BJ (cell line): ENCODE measurements at places on chromosomes 6 and 20.

- DNase-seq = no peak
These were observed 148.3 kb downstream of the GPX5 start for GRCh38 chr6:28673787-28674671.

GRCh38 chr20:12171923-12172524, 254.3 kb downstream of the BTBD3 start:
- no peak for DNase-seq

DNA sequence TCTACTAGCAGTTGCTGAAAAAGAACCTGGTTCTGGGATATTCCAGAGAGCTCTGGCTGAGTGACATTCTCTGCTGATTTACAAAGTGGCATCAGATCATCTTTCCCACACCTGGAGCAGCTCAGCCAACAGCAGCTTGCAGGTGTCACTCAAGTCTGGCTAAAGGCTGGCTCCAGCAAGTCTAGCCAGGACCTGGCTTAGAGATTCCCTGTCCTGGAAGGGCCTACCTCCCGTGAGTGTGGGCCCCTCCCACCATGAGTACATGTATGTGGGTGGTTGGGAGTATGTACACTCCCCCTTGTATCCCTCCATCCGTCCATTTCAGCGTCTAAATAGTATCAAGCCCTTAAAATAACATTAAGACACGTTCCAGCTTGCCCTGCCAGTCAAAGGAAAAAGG, 539.3 kb upstream of the ID4 start:
- no peak for DNase-seq

- DNase-seq = no peak
These were observed 338.2 kb upstream of the ZFP64 start for GRCh38 chr20:52529826-52530225.

GRCh38 chr6:166744223-166745134, 117.4 kb upstream of the RPS6KA2 start:
- no peak for DNase-seq

DNA sequence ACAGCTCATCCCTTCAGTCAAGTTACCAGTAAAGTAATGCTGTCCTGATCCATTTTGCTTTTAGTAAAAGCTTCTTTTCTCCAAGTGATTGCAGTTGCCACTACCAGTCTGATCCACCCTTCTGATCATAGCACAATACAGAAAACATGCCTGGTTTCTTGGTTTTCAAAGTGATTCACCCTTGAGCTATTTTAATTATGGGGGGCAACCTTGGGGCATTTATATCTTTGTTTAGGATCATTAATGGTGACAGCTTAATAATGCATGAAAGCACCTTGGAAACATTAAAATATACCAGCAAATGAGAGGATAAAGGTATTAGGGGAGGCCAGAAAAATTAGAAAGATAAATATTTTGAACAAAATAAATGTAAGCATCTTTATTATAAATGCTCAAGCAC, 38.4 kb downstream of the LRRC1 start:
- DNase-seq = no peak

DNA sequence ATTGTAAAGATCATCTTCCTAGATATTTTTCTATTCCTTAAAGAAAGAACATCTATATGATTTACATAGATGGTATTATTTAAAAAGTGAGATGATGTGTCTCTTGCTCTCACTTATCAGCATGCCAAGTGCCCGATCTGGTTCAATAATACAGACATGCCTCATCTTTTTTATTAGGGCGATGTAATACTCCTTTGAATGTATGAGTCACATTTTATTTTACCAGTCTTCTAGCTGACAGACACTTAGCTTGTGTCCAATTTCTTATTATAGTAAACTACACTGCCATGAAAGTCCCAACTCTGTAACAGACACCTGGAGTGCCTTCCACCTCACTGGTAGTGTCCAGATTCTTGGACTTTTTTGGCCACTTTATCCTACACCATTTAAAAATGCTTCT, 586.6 kb upstream of the BTBD3 start:
- no peak for DNase-seq
